ENCODE measurements at places on chromosomes 3 and 15.

GRCh38 chr15:85753261-85753660 is 41.5 kb downstream of the KLHL25 start:
- DNase-seq, result no peak

GRCh38 chr3:115666081-115666480 is 42.8 kb downstream of the GAP43 start:
- no peak for DNase-seq

GRCh38 chr15:98076021-98076816 is 115.7 kb downstream of the ARRDC4 start:
- DNase-seq, result no peak

DNA sequence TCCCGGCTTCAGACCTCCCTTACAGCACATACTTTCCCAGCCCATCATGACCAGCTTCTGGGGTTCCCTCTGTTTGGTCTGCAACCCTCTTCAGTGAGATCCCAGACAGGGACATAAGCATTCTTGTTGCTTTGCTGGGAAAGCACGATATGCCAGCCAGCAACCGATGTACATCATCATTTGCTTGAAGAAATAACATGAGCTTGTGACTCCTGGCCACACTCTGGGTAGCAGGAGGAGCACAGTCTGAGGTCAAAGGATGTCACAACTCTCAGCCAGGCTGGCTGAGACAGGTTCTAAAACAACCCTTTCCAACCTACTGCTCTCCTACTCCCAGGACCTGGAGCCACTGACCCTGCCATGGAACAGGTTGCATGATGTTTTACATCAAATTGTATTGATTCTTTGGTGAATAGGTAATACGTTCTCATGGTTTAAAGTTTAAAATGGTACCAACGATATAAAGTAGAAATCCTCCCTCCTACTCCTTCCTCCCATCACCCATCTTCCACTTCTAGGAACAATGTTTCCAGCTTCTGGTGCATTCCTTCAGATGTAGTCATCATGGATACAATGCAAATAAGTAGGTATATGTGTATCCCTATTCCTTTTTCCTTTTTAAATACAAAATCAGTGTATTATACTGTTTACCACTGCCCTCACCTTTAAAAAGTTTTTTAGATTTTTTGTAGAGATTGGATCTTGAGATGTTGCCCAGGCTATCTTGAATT is 190.3 kb downstream of the OPA1 start:
- DNase-seq, result no peak

GRCh38 chr3:155748611-155749365 is 3.9 kb upstream of the PLCH1 start:
- no peak for DNase-seq

GRCh38 chr3:194168994-194169393 is 33.0 kb downstream of the HES1 start:
- no peak for DNase-seq

DNA sequence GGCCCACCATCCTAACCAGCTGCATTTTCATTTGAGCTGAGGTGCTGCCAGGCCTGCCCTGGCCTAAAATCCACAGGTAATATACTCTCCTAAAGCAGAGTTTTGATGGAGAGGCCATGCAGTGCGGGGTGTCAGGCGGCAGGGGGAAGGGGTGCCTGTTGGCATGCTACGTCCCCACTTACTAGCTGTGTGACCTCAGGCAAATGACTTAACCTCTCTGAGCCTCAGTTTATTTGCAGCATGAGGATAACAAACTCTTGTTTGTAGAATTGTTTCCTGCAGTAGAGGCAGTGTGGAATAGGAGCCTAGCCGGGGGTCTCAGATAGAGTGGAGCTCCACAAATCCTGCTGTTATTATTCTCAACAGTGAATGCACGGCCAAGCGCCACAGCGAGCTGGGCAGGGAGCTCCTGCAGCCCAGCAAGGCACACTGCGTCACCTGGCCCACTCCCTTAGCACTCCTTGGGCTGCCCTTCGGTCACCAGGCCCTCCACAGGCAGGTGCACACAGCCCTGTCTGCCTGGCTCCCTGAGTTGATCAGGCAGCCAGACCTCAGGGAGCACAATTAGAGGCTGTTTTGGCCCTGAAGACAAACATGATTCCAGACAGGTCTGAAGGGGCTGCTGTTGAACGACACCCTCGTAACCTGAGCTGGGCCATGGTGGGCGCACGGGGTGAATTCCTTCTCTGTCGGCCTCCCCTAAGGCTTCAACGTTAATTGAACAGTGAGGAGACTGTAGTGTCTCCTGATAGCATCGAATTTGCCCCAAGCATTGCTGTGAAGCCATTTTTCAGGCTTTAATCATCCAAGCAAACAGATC is 248.8 kb upstream of the LYSMD4 start:
- no peak for DNase-seq

- DNase-seq, result no peak
Measured at GRCh38 chr3:49534581-49535441, 19.5 kb upstream of the BSN start.

DNA sequence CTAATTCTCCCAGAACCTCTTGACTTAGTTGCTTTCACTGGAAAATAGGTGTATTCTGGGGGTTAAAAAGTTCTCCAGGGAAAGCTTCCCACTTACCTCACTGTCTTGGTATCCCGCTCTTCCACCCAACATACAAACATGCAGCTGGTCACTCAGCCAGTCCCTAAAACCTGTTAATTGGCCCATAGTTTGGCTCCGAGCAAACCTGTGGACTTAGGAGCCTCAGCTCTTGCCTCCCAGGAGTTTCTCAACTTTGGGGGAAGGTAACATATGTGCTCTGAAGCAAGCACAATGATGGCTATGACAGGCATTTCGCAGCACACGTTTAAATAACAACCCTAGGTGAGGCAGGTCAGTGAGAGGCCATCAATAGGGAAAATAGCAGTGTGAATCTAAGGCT is 25.8 kb upstream of the LRRFIP2 start:
- no peak for DNase-seq

GRCh38 chr15:100878648-100879047 is 983 bp upstream of the ALDH1A3 start:
- no peak for DNase-seq

DNA sequence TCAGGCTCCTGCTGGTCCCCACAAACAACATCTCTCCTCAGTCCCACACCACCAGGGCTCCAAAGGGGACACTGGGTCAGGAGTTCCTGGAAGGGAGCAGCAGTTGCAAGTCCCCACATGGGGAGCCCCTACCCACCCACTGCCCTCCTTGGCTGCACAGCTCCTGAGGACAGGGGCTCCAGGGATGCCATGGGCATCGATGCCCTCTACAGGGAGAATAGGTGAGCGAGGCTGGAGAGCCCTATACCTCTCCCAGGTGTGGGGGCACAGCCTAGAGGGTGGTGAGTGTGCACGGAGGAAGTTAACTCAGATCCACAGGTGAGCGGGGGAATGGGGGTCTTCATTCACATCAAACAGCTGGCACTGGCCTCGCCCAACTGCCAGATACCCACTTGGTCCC is 141.2 kb upstream of the LINGO1 start:
- DNase-seq, result no peak

GRCh38 chr3:41448396-41448795 is 249.1 kb downstream of the CTNNB1 start:
- no peak for DNase-seq

- DNase-seq, result peak; percentile 50
Measured at GRCh38 chr3:114706591-114707232, 412.9 kb downstream of the TIGIT start.

- DNase-seq, result no peak
Measured at GRCh38 chr15:73397461-73397860, 28.7 kb upstream of the HCN4 start.

GRCh38 chr3:94416768-94417167 is 353.9 kb downstream of the NSUN3 start:
- DNase-seq, result no peak

DNA sequence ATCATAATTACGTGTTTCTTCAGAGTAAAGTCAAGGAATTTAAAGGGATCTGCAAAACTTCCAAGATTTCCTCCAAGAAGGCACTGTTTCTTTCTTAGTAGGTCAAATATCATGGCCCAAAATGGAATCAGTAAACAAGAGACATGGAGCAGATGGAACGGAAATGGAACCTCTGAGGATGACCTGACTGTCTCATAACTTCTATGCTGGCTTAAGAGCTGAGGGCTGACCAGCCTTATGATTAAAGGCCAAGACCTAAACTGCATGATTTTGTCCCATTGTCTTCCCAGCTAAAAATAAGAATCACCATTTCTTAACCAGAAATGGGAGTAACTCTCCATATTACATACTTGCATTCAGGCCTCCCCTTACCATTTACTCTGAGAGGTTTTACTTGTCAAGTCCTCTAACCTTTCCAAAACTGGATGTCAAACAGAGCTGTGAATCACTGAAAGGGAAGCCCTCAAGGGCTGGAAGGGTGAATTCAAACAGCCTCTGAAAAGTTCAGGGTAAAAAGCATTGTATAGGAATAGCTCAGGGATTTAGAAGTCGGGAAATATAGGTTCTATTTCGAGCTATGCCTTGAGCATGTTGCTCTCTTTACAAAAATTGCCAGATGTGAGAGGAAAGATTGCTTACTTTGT is 103.7 kb downstream of the MEIS2 start:
- DNase-seq, result no peak

DNA sequence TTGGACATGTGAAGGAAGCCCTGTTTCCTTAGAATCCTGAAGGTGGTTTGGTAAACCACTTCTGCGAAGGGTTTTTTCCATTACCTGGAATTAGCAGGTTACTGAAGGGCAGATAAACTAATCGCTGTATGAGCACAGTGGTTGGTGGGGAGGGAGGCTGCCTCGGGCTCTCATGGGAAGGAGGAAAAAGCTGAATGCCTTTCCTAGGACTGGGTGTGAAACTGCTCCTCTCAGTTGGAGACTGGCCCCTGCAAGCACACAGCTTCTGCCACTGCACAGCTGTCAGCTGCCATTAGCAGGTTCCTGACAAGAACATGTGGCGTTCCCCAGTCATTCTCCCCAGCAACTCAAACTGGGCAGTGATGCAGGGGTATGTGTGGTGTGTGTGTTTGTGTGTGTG is 376.3 kb downstream of the GAP43 start:
- DNase-seq, result no peak

- DNase-seq, result no peak
Measured at GRCh38 chr3:168072323-168072650, 23.4 kb downstream of the GOLIM4 start.

- DNase-seq, result peak; percentile 76
Measured at GRCh38 chr3:177201700-177202397, 4.6 kb upstream of the TBL1XR1 start.

DNA sequence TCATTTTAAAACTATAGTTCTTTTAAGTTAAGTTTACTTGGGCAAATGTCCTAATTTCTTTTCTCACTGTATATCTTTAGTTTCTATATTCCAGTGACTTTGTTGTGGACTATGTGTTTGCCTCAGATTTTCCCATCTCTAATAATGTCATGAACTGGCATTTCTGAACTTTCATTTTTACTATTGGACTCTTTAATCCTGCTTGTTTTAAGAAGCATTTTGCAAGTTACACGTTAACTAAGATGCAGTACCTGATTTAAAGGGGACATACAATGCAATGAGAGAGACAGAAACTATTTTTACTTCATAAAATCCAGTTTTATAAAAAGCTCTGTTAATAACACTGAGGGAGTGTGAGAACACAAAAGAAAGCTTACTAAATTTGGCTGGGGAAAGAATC is 58.6 kb upstream of the PHLDB2 start:
- no peak for DNase-seq

- DNase-seq, result no peak
Measured at GRCh38 chr3:48394391-48394790, 22.4 kb downstream of the FBXW12 start.

DNA sequence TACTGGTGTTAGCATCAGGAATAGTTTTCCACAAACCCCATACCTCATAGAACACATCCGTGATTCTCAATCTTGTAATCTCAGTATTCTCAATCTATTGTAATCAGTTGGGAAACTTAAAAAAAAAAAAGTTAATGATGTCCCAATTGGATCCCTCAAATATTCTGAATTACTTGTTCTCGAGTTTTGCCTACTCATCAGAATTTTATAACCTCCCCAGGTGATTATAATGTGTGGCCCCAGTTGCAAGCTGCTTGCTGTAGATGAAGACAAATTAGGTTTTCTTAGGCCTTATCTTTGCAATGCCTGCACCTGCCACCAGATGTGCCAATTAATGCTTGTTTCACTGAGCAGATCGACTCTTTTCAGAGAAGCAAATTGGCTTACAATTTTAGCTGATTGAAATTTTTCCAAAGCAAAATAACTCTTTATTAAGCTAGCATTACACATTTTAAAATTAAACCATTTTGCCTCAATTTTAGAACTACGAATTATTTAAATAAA is 19.0 kb upstream of the DIPK2A start:
- DNase-seq, result no peak

GRCh38 chr15:53962646-53963561 is 15.3 kb upstream of the UNC13C start:
- DNase-seq, result peak; percentile 37

GRCh38 chr3:45560281-45560971 is 34.1 kb upstream of the LIMD1 start:
- no peak for DNase-seq

DNA sequence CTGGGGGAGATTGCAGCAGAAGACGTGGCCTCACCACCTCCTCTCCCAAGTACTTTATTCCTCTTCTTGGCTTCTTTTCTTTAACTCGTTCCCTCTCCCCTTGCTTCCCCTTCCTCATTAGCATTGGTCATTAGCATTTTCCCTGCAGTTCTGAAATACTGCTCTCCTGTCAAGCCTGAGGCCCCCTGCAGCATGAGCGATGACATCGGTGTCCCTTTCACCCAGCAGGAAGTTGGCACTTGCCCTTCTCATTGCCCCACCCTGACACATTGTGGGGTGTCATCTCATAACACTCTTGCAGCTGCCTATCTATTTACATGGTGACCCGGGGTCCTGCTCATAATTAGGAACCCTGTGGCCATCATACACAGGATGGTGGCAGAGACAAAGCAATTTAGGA is 167.1 kb downstream of the ARRDC4 start:
- no peak for DNase-seq

DNA sequence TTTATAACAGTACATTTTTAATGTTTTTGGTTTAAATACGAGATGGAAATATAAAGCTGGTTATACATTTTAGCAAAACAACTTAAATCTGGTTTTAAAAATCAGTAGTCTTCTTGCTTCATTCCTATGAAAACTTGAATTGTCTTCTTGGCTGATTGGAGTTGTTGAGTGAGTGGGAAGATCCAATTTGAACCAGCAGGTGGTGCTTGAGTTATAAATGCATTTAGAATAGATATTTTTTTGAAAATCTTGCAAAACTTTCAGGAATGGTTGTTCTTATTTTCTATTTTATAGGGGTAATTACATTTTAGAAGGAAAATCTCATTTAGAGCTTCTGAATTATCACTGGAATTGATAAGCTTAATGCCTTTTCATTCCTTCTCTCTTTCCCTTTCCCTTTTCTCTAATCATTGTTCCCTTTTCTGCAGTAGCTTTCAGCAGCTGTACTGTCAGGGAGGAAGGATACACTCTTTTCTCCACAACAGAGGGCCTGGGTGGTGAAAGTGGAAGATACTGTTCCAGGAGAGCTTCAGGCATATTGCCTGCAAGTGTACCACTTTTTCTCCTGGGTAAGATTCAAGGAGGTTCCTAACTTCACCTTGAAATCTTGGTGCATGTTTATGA is 335.6 kb downstream of the NLGN1 start:
- no peak for DNase-seq

- no peak for DNase-seq
Measured at GRCh38 chr15:83489690-83490089, 42.5 kb downstream of the SH3GL3 start.

- no peak for DNase-seq
Measured at GRCh38 chr3:123765475-123766128, 118.5 kb downstream of the MYLK start.
